ENCODE measurements at places on chromosomes 11 and 22.
A peak's percentile ranks its signal among the peaks of the same experiment; 100 is the strongest.

DNA sequence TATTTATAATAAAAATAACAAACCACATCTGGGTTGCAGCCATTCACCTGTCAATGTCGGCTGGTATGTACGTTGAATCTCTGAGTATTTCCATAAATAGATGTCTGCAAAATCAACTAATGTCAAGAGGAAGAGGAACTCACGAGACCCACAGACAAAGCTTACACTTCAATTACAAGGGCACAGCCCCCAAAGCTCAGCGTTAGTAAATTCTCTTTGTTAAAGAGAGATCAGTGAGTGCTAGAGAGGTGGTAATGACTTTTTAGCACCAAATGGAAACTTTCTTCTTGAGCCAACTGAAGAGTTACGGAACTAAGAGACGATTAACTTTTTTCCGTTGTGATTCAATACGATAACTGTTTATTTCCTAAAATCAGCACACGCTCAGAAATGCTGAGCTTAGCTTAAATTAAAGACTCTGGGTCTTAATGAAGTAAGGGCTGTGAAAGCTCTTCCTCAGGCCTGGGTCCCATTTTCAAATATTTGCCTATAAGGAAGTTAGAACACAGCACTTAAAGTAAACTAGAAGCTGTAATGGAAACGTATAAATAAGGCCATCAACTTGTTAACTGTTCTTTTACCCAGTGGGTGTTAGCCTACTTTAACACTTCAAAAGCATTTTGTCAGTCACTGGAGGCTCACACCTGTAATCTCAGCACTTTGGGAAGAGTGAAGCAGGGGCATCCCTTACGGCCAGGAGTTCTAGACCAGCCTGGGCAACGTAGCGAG lies 22.8 kb upstream of the TFIP11 start:
- no peak for DNase-seq

- no peak for DNase-seq
Observed at GRCh38 chr11:19939415-19939929, 220.8 kb downstream of the DBX1 start.

DNA sequence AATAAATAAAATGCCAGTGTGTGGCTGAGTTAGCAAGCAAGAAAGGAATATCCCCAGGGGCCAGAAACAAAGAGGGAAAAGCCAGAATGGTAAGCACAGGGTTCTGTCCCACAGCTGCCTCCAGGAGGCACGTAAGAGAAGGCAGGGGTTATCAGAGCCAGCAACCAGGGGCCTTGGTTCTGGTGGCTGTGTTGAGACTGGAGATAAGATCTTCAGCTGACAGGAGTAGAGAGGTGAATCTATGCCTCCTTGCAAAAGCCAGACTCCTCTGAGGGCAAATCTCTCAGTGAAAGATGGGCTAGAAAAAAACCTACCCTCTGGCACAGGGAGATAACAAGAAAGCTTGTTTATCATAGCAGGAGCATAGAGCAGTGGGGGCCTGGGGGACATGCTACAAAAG lies 29.8 kb upstream of the NFAM1 start:
- DNase-seq: no peak

DNA sequence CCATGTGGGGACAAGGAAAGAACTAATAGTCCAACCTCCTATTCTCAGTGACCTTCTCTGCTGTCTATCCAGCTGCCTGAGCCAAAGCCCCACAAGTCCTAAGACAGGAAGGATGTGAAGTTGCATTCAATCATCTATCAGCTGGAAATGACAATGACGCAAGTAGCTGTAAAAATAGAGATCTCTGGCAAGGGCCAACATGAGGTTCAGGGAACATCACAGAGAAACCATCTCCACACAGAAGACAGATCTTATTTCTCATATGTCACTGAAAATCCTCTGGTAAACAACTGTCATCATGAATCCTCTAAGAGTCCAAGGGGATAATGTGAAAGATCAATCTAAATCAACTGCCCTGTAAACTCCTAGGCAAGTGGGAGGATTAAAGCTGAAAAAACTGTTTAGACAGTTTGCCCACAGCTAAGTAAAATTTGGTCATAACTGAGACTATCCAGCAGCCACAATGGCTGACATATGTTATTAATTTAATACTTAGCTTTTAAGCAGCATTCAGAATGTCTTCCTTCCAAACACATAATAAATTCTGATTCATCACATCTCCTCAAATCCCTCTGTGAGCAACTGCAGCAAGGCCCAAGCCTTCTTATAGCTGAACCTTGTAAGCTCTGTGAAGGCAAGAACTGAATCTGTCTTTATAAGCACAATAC lies 52.1 kb downstream of the ALG9 start:
- no peak for DNase-seq

GRCh38 chr22:37198258-37199102 lies 10.4 kb upstream of the C1QTNF6 start:
- peak; percentile 90 for DNase-seq

Measured in activated naive CD8-positive, alpha-beta T cell treated with anti-CD3 and anti-CD28 coated beads for 36 hours (primary cell).